ENCODE measurements at places on chromosomes 5 and 9.

DNA sequence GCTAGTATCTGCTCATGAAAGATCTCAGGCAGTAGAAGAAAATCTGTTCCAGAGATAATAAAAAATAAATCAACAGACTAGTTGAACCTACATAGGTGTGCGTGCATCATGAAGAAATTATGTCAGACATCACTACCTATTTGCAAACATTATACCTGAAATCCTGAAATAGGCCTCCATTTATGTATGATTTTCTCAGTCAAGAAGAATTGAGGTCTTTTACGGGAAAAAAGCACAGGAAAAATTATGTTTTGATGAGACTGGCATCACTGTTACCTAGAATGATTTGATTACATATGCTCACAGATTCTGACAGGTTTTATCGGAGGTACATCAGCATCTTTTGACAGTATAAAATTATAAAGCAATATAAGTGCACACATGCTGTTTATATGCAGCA is 1570.5 kb upstream of the NUDT12 start:
- DNase-seq = no peak

- DNase-seq = no peak
These were observed 14.1 kb downstream of the CFAP95 start for GRCh38 chr9:69834591-69835184.

- no peak for DNase-seq
These were observed 22.4 kb upstream of the DIRAS2 start for GRCh38 chr9:90665072-90665471.

GRCh38 chr9:136093995-136094881 is 851 bp downstream of the NACC2 start:
- peak; percentile 86 for DNase-seq

- DNase-seq = no peak
These were observed 78.9 kb downstream of the PPP2R2B start for GRCh38 chr5:146799671-146800070.

DNA sequence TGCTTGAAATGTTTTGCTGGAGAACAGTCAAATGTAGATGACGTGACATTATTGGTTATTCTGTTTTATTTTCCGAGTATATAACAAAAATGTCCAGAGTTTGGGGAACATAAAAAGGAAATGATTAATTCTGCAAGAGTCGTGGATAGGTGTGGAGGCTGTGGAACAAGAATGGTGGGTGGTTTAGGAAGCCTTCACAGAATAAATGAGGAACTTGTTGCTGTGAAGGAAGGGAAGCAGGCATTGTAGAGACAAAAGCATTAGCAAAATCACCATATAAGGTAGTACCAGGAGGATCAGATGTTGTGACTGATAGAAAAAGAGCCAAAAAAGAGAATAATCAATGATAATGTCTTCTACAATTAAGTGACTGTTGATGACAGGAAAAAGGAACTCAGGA is 66.2 kb upstream of the CNTLN start:
- DNase-seq = no peak

DNA sequence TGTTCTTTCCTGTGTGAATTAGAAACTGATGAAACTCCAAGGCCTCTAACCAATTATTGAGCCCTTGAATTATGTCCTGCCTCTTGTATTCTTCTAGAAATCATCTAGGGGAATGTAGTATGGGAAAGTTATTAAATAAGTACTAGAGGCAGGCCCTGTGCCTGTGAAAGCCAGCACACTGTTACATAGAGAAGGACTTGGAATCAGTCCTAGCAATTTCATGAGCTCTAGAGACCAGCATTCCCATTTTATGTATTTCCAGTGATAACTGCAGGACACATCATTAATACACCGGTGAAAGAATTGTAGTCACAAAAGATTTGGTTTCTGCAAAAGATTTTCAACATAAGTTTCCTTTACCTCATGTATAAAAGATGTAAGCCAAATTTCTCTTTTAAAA is 168.5 kb upstream of the VLDLR start:
- DNase-seq = no peak

GRCh38 chr5:121816164-121816563 is 35.5 kb upstream of the FTMT start:
- no peak for DNase-seq

DNA sequence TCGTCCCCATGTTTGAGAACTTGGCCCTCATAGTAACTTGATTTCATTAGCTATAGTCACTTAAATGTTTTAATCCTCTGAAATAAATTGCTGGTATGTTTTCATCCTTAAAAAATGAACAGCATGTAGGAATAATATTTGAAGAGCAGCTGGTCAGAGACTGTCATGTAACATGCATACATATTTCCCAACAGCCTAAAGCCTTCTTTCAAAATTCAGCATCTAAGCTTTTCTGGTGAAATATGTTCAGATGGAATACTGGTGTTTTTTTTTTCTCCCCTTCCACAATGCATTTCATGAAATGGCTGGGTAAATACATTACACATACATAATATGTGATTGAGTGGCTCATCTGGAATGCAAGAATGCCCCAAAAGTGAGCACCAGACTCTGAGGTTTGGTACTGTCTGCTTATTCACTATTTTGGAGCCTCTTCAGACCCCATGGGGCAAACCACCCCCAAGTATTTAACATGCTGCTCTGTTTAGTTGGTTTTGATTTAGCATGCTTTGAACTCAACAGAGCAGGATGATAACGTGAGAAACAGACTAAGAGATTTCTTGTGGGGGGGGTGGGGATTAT is 94.0 kb downstream of the SMARCA2 start:
- no peak for DNase-seq

DNA sequence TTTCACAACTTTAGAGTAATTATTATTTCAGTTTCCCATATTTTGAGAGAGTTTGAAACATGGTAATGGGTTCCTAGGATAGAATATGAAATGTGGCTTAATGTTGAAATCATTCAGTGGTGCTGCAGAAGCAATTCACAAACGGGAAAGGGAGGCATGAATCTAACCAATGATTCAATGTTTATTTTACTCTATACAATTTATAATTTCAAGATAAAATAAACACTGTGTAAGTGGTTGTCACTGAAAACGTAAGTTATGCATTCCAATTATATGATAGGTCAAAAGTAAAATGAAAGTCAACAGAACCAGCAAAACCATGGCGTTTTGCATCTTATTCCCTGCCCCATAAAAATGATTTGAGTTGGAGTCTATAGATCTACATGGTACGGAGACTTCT is 1207.1 kb upstream of the CDH18 start:
- no peak for DNase-seq

GRCh38 chr5:147397616-147398015 is 112.3 kb downstream of the DPYSL3 start:
- no peak for DNase-seq

GRCh38 chr5:158777647-158778350 is 321.9 kb downstream of the EBF1 start:
- DNase-seq = peak; percentile 52

DNA sequence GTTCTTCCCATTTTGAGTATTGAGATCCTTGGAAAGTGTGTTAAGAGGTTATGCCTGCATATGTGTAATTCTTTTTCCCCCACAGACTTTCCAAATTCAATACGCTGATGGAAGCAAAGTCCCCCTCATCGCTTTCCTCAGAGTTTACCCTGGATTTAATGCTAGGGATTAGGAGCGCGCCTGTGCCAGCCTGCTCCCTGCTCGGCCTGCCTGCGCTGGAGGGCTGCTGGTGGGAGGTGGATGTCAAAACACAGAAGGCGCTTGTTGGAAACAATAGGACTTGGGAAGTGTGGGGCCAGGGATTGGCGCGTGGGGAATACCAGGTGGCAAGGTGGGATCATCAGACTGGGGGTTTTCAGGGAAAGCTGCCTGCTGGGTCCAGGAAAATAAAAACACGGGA is 39.8 kb upstream of the PTCH1 start:
- DNase-seq = no peak

GRCh38 chr9:97714435-97714834 is 17.3 kb upstream of the XPA start:
- DNase-seq = peak; percentile 61

DNA sequence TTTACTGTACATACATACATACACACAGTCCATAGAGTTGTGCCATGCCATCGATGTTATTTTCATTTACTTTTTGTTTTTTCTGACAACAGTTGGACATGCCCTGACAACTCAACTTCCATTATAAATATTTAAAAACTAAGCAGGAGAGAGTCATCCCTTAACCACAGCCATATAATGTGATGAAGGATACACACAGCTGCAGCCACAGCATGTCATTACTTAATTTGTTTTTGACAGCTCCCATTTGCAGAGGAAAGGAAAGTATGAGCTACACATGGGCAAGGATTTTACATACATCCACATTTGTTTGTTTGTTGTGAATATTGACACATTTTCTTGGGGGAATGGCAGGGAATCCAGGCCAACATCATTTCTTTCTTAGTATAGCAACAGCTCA is 91.5 kb upstream of the TUT7 start:
- no peak for DNase-seq

DNA sequence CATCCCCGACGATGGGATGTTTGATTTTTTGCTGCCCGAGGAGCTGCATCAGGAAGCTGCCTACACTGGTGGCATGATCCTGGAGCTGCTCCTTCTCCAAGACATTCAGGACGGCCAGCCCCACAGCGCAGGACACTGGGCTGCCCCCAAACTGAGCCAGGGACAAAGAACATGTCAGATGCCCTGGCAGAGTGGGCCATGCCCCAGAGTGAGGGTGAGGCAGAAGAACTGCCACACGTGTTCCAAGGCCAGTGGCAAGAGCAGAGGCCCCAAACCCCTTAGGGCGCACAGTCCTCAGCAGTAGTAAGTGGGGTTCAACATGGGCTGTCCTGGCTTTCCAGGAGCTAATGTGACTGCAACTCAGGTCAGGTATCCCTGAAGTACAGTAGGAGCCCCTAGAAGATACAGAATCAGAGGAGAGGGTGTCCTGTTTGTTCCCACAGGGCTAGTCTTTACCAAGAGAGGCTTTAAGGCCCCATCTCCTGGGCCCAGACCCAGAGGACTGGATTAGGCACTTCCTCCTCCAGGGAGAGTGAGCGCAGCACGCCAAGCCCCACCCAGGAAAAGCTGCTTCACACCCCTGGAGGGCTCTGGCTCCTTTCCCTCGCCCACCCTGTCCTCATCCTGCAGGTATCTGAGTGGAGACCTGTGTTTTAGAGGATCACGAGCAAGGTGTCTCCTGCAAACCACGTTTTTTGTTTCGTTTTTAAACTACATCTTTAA is 11.1 kb downstream of the HNRNPAB start:
- DNase-seq = peak; percentile 61

DNA sequence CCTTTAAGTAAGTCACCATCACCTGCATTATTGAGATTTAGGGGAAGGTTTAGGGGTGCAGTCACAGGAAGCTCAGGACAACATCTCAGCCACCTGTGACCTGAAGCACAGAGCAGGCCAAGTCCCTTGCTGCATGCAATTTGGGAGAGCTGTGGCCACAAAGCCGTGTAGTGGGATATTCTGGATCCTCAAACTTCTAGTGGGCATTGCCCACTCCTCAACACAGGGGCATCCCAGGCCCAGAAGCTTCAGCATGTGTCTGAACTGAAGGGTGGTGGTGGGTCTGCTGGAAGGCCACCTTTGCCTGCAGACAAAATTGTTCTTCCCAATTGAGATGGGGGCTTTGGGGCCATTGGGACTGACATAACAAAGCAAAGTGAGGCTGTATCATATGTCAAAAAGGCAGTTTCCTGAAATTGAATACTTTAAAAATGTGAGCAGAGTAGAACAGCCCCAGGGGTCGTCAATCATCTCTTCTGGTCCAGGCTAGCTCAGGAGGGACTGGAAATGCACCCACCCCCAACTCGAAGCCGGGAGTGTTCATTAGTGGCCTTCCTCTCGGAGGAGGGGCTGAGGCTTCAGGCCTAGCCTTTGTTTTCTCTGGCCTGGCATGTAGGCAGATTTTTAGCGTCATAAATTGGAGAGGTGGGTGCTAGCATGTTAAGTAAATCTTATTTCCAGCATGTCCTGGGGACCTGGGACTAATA is 2.8 kb upstream of the GADD45G start:
- DNase-seq = no peak

GRCh38 chr5:168249923-168250322 is 41.5 kb upstream of the WWC1 start:
- DNase-seq = no peak

DNA sequence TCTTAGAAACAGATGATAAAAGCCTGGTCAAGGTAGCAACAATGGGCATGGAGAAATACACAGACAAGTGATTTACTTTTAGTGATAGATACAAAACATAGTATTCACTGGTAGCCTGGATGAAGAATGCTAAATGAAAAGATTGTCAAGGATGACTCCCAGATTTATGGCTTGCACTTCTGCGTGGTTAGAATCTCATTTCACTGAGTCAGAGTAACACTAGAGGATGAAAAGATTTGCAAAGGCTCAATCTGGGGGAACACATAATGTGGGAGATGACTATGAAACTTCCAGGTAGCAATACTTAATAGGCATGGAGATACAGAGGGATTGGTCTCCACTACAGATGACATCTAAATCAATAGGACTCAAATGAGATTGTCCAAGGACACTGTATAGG is 38.4 kb downstream of the AGTPBP1 start:
- no peak for DNase-seq

- DNase-seq = no peak
These were observed 21.7 kb downstream of the CLPTM1L start for GRCh38 chr5:1322955-1323802.

DNA sequence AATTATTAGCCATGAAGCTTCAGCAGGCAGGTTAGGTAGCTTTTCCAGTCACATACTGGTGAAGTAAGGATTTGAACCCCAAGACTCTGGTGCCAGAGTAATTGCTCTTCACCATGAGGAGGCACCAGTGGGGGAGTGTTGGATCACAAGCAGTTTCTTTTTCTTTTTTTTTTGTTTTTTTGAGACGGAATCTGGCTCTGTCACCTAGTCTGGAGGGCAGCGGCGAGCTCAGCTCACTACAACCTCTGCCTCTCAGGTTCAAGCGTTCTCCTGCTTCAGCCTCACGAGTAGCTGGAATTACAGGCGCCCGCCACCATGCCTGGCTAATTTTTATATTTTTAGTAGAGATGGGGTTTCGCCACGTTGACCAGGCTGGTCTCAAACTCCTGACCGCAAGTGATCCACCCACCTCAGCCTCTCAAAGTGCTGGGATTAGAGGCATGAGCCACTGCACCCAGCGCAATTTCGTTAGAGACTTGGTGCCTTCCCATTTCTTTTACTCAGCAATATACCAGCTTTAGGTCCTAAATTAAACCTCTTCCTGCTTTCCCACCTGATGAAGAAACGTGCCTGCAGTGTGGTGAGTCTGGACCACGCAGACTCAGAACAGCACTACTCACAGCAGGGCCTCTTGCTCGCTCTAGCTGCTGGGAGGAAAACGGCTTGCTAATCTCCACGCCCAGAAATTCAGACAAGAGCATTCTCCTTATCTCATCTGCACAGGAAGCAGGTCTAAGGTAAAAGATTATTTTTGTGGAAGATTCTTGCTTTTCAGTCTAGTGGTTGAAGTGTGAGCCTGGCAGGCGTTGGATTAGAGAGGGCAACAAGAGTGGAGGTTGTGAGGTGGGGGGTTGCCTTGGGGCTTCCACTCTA is at the start of gene S100Z:
TSS of gene S100Z (plus strand) at position 596 of the 873 bp plus-strand sequence. CDS start 25,346 bp downstream, outside the sequence.
- peak; percentile 73 for DNase-seq

- peak; percentile 55 for DNase-seq
These were observed 764 bp upstream of the VDAC1 start for GRCh38 chr5:134005417-134006061.

- no peak for DNase-seq
These were observed 413 bp upstream of the OXCT1 start for GRCh38 chr5:41870627-41871048.

- DNase-seq = no peak
These were observed 55.3 kb upstream of the FSD1L start for GRCh38 chr9:105392531-105392930.

- DNase-seq = peak; percentile 4
These were observed 1.3 kb downstream of the EDIL3 start for GRCh38 chr5:84383296-84383815.

GRCh38 chr9:38017149-38017884 is 51.7 kb downstream of the SHB start:
- DNase-seq = no peak

GRCh38 chr5:130052752-130053151 is 148.5 kb downstream of the CHSY3 start:
- no peak for DNase-seq
